ENCODE measurements at places on chromosomes 12 and 14.
A peak's percentile ranks its signal among the peaks of the same experiment; 100 is the strongest.

- no peak for DNase-seq
Measured at GRCh38 chr12:116338064-116338846, 60.8 kb upstream of the MED13L start.

- DNase-seq, result no peak
Measured at GRCh38 chr14:90500665-90501370, 104.0 kb downstream of the CALM1 start.

DNA sequence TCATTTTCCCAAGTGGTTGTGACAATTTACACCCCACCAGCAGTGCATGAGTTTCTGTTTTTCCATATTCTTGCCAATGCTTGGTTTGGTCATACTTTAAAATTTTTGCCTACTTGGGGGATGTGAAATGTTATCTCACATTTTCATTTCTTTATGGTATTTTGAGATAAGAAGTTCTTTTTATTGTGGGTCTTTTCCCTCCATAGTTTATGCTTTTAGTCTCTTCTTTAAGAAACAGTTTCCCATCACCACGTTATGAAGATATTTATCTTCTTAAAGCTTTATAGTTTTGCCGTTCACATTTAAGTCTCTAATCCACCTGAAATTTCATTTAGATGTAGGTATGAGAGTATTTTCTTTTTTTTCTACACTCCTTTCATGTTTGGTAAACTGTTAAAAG is 95.7 kb downstream of the PPM1A start:
- DNase-seq, result no peak

DNA sequence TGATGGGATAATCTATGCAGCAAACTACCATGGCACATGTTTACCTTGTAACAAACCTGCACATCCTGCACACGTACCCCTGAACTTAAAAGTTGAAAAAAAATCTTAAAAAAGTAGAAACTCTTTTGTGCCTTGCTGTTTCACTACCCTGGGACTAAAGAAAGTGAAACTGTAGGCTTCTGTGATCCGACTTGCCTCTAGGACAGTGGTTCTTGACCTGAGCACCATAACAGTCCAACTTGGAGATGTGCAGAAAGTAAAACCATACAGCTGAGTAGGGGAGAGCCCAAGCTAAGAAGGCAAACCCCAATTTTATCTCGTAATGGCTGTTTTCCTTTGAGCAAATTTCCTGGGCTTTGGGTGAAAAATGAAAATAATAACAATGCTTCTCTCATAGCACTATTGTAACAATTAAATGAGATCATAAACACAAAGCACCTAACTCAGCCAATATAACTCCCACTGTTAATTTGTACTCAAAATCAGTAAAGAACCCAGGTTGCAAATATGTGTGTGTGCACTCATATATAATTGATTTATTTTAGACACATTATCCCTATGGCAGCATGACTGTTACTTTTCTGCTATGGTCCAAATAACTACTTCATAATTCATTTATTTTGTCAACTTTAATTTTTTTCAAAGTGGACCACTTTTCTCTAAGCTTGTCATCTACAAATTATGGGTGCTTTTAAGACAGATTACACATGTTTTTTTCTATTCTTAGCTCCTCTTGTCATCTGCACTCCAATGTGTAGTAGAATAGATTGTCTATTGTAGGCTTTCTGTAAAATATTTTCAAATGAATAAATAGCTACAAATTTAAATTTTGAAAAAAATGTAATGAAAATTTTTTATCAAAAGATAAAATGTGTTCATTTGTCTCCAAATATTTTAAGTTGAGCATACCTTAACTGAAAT is 334.9 kb downstream of the BTG1 start:
- no peak for DNase-seq

DNA sequence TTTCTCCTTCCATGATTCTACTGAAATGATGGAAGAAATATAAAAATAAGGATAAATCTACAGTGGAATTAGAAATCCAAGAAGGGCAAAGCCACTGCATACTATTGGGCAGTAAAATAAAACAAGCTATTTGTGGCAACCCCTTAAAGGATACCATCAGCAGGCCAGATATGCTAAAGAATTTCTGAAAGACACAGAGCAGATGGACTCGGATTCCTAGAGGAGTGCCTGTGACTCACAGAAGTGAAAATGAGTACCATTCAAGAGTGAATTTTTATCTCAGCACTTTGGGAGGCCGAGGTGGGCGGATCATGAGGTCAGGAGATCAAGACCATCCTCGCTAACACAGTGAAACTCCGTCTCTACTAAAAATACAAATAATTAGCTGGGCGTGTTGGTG is 318.1 kb downstream of the LRIG3 start:
- no peak for DNase-seq

DNA sequence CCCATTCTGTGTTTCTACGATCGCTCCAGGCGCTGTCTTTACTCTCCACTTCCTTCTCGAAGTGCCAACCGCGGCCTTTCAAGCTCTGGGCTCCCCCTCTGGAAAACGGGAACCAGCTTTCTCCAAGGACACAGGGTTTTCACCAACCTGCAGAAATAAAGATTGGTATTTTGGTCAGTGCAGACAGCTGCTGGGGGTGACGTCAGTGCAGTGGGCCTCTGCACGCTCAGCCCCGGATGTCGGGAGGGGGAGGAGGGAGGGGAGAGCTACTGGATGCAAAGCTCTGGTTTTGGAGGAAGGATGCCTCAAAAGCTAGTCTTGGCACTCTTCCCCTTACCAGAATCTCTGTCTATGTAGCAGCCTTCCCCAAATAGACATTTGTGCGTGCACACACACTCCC is 19.9 kb downstream of the HRK start:
- DNase-seq, result no peak

DNA sequence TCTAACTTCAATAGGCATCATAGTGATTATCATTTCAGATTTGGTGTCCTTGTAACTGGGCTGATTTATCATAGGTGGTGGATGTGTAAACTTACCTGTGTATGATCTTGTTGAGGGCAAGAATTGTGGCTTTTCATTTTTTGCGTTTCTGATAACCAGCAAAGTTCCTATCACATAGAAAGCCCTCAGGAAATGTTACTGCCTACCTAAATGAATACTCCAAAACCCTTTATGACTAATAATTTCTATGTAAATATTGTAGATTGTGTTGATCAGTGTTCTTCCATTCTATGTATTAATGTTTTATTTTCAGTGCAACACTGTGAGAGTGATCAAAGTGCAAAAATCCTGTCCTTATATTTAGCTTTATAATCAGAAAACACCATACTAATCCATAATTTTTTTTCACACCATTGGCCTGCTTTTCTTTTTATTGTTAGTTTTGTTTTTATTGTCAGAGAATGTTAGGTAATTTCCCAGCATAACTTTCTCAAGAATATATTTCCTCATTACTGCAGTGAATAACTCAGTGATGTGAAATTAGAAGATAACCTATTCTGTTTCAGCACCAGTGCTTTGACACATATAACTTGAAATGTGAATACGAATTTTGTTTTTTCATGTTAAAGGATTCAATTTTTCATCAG is 94.1 kb downstream of the GPHN start:
- no peak for DNase-seq

DNA sequence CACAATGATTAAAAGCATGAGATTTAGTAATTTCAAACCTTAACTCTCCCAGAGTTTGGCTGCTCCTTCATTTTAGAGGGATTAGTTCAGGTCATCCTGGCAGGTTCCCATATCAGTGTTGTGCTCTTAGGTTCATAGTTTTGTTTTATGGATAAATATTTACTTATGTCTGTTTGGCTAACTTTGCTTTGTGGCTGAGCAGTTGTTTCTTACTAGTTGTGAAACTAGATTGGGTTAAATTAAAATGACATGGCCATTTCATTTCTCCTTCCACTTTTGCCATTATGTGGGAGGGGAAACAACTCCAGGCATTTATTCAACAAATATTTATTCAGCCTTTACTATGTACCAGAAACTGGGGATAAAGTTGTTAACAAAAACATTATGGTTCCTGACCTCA is 158.8 kb downstream of the TMTC3 start:
- no peak for DNase-seq

DNA sequence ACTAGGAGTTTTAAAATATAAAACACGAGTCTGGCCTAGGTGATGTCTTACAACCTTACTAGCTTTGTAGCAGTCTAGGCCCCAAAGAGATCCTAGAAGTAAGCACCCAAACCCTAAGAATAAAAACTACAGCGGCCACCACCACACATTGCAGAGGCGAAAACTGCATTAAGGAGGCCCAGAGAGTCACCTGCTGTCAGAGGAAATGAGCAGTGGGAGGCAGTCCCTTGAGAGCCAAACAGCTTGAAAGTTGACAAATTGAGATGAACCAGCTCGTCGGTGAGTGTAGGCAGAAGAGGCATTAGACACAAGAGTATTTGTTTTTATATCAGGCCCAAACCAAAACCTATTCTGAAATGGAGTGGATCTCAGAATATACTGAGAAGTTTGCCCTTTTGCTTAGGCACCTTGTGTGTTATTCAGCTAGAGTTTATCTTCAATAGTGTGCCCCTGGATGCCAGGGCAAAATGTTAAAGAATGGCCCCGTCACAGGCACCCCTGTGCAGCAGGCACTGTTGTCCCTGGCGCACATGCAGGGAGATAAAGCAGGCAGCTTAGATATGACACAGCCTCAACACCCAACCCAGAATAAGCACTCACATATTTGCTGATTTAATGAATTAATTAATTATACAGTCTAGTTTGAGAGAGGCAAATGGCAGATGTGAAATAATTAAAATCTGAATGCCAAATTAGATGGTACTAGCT is 56.7 kb downstream of the TTC7B start:
- no peak for DNase-seq

DNA sequence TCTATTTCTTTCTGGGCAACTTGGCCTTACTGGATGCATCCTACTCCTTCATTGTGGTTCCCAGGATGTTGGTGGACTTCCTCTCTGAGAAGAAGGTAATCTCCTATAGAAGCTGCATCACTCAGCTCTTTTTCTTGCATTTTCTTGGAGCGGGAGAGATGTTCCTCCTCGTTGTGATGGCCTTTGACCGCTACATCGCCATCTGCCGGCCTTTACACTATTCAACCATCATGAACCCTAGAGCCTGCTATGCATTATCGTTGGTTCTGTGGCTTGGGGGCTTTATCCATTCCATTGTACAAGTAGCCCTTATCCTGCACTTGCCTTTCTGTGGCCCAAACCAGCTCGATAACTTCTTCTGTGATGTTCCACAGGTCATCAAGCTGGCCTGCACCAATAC is 5.3 kb downstream of the OR4N5 start:
- no peak for DNase-seq

GRCh38 chr14:100824091-100824551 is 1.8 kb upstream of the MEG3 start:
- no peak for DNase-seq

DNA sequence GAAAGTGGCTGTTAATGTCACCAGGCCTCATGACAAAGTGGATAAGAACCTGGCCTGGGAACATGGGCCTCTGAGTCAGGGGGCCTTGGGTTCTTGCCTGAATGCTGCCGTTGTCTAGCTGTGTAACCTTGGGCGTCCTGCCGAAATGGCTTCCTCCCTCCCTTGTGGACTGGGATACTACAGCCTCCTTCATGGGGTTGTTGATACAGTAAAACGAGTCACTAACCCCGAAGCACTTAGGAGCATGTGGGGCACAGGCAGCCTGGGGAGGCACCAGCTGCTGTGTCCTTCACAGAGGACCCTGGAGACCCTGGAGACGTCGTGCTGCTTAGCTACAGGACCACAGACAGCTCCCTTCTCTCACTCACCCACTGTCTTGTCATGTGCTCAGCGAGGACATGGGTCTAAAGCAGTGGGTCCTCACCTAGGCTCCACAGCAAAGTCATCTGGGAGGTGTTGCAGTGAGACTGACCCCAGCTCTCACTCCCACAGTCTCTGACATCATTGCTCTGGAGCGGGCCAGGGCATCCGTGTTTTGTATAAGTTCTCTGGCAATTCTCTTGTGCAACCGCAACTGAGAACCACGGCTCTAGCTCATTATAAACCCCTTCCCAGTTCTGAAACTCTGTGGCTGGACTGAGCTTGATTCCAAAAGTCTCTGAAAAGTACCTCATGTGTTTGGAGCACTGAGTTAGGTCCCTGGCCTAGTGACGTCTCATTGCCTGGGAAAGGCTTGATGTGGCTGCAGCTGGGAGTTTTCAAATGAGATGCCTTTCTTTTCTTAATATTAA is 42.1 kb downstream of the SERPINA3 start:
- DNase-seq, result no peak

DNA sequence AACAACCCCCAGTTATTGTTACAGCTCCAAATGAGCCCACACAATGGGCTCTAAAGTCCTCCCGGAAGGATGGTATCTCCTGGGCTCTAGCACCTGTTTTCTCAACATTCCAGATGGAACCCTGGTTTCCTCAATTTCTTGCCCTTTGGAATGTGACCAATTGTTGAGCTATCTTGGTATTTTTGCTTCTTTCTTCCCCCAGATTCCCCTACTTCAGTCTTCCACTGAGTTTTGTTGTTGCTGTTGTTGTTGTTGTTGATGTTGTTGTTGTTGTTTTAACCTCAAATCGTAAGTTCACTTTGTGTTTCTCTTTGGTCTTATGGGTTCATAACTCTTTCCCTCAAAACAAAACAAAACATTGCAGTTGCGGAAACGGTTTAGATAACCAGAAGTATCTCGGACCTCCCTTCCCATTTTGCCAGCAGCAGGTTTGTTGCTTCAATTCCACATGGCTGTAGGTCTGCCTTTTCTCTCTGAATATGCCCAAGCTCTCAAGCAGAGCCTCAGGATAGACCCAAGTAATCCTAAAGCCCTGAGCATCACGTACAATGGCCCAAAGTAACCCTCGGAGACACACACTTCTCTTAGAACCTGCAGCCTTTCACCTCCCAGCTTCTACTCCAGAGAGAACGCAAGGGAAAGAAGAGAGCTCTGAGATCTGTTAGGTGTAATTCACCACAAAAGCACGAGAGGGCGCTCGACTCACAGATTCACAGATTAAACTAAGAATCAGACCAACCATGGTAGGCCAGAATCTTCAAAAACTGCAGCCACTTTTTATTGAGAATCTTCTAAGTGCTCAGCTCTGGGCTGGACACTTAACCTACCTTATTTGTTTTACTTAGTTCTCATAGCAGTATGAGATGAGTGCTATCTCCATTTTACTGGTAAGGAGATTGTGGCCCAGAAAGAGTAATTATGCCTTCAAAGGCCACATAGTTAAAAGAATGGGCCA is 1.0 kb upstream of the DDX23 start:
- peak; percentile 33 for DNase-seq

GRCh38 chr12:104719700-104720338 is 238.3 kb downstream of the SLC41A2 start:
- DNase-seq, result no peak

DNA sequence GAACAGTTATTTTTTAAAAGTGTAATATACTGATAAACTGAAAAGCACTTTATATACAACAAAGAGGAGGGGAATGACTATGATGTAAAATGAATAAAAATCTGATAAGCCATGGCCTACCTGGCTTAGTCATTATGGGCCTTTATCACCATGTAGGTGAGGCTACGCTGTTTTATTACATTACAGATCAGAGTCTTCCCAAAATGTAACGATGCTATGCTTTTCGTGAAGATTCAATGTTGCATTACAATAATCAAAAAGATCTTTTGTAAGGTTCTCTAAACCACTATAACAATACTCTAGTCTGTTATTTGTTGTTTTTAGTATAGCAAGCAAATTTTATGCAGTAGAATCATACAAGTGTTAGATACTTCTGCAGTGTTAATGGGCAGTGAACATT is 34.2 kb downstream of the ARID4A start:
- no peak for DNase-seq
